ENCODE measurements at places on chromosomes 7 and 10.
A peak's percentile ranks its signal among the peaks of the same experiment; 100 is the strongest.

GRCh38 chr10:62778125-62778524 is 26.4 kb upstream of the ADO start:
- DNase-seq: no peak

DNA sequence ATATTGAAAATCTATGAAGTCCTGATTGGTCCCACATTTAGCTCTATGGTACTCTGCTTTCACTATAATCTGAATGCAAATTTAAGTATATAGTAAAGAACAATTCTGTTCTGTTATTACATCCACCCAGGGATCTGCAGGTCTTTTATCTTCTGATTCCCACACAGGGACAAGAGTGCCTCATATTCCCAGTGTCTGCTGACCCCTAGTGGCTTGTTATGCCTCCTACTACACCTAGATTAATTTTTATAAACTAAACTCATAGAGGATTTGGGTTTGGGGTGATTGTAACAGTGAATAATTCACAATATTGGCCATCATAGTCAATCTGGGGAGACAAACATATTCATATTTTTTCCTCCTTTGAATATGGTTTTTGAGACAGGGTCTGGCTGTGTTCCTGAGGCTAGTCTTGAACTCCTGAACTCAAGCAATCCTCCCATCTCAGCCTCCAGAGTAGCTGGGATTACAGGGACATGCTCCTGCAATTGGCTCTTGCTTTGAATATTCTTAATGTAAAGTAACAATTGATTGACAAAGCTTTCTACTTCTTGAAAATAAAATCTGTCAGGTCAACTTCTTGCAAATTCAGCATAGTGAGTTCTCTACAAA is 282.1 kb downstream of the KCND2 start:
- DNase-seq: peak; percentile 34

GRCh38 chr7:44693641-44694313 is 54.9 kb upstream of the ZMIZ2 start:
- DNase-seq: peak; percentile 41

DNA sequence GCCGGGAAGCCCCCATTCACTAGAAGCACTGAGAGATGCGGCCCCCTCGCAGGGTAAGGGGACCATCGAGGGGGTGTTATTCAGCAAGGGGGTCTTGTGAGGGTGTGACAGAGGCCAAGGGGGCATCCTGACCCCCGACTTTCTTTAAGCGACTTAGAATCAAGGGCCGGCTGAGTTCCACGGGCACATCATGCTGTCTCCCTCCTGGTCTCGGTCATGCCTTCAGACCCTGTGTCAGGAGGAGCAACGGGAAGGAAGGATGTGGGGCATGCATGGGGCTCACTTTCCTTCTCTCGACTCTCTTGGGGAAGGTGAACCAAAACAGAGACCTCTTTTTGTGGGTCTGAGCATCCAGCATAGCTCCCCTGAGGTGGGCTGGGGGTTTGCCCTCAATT is 2.5 kb downstream of the ACSL5 start:
- DNase-seq: no peak

- no peak for DNase-seq
Measured at GRCh38 chr7:144720710-144721109, 115.1 kb downstream of the TPK1 start.

- no peak for DNase-seq
Measured at GRCh38 chr7:157739650-157740049, 402.8 kb downstream of the DNAJB6 start.

DNA sequence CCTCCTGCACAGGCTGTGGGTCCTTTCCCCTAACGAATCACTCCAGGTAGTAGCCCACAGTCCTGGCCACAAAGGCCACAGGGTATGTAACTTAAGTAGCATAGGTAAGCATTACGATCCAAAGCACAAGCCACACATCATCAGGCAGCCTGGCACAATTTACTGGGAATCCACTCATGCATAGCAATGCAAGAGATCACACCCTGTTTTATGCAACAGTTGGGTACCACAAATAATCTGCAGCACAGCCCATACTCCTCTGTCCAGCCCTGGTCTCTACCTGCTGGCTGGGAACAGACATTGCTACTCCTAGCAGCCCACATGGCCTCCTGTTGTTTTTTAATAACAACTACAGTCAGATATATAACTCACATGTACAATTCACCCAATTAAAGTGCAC is 34.3 kb downstream of the SRPK2 start:
- no peak for DNase-seq

- DNase-seq: no peak
Measured at GRCh38 chr7:81687062-81687461, 82.8 kb downstream of the HGF start.

GRCh38 chr10:124653811-124654651 is 90.1 kb downstream of the FAM53B start:
- DNase-seq: no peak

GRCh38 chr10:57018452-57018851 is 657.4 kb upstream of the ZWINT start:
- no peak for DNase-seq

DNA sequence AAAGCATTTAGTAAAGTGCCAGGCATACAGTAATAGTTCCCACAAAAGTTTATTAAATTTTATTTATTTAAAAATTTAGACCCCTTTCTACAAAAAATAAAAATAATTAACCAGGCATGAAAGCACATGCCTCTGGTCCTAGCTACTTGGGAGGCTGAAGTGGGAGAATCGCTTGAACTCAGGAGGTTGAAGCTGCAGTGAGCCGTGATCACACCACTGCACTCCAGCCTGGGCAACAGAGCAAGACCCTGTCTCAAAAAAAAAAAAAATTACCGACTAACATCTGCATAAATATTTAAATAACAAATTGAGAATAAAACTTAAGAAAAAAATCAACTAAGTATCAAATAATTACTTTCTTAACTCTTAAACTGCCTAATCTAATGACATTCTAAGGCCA is 64.3 kb upstream of the TRIM24 start:
- DNase-seq: no peak

DNA sequence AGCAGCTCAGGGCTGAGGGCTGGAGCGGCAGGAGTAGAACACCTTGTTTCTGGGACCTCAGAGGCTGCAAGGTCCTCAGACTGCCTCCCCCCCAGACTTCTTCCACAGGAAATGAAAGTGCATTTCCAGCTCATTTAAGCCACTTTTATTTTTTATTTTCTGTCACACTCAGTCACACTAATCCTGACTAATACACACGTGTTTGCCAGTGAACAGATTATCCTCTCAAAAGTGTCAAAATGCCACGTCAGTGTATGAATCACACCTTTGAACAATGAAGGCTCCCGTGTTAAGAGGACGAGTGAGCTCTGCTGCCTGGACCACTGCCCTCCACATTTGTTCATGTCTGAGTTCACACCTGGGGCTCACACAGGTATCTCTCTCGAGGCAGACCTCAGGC is 488.5 kb downstream of the DNAJB6 start:
- DNase-seq: no peak

- no peak for DNase-seq
Measured at GRCh38 chr10:106559442-106559841, 605.1 kb downstream of the SORCS1 start.

- peak; percentile 73 for DNase-seq
Measured at GRCh38 chr7:28988810-28989209, 30.7 kb upstream of the TRIL start.

GRCh38 chr7:51223505-51223904 is 93.1 kb downstream of the COBL start:
- no peak for DNase-seq

DNA sequence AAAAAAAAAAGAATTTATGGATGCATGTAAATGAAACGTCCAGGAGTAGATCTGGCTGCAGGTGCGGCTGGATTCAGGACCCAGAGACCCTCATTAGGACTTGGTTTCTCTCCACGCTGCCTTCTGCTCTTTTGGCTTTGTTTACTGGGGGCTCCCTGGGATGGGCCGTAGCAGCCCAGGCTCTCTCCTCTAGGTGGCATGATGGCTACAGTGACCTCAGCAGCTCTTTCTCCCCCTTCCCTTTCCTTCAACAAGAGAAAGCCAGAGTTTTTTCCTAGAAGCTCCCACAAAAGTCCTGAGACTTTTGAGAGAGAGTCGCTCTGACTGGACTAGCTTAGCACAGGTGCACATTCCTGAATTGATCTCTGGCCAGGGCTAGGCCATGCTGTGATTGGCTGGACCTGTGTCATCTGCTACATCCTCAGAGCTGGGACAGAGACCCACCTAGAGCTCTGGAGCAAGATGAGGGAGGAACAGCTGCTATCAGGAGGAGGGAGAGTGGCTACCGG is 67.8 kb upstream of the PDCD4 start:
- peak; percentile 41 for DNase-seq

- peak; percentile 40 for DNase-seq
Measured at GRCh38 chr10:13684252-13684791, 97.6 kb downstream of the PRPF18 start.

- no peak for DNase-seq
Measured at GRCh38 chr7:143372070-143372469, 9.1 kb upstream of the ZYX start.

DNA sequence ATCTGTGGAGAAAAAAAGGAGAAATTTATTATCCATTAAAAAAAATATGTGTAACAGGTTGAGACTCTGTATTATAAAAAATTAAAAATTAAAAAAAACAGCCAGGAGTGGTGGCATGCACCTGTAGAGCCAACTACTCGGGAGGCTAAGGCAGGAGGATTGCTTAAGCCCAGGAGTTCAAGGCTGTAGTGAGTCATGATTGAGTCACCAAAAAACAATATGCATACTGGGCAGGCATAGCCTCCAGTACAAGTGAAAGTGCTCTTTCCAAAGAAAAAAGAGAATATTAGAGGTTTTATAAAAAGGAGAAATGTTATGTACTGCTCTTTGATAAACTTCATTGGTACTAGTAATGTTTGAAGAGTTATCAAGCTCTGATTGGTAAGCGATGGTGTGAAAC is 647.1 kb upstream of the ZWINT start:
- DNase-seq: no peak

DNA sequence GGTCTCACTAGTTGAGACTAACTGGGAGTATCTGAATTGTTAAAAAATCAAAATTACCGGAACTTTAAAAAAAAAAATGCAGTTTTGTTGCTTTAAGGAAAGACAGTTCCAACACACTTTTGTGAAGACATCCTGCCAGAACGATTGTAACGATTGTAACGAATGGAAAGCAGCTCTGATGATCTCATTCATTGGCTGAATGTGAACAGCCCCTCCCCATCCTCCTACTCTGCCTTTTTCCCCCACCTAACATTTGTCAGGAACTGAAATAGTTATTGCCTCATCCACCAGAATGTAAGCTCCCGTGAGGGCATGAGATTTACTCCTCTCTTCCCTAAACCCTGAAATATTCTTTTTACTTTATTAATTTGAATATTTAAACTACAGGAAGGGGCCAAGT is 23.1 kb upstream of the ZC3HAV1L start:
- DNase-seq: peak; percentile 36
